Uterine smooth muscle cell (primary cell): ENCODE measurements at places on chromosomes 3 and 15. TPM values are rescaled to one million over a fixed set of nuclear protein-coding genes. Genes with fewer than 3 reads are reported as not detected.

Gene AAGAB
- total RNA-seq = 51.2 and 61.6 TPM in 2 replicates

Gene TMEM207
- not detected in 2 replicates for total RNA-seq

Gene ACAN
- 0.25 and 3.0 TPM in 2 replicates for total RNA-seq

Gene FAM107A
- total RNA-seq = under 0.01 TPM in 1 of 2 replicates, not detected in the other

Gene GAP43
- 0.50 and 1.5 TPM in 2 replicates for total RNA-seq

Gene MON1A
- total RNA-seq = 14.1 and 14.3 TPM in 2 replicates

Gene ZNF385D
- total RNA-seq = 0.66 and 0.75 TPM in 2 replicates

Gene C3orf22
- total RNA-seq = not detected in 2 replicates

Gene KIF15
- total RNA-seq = 7.4 and 27.2 TPM in 2 replicates

Gene TYRO3
- total RNA-seq = 11.0 and 14.4 TPM in 2 replicates

Gene MESP2
- total RNA-seq = 0.55 and 0.75 TPM in 2 replicates

Gene CASR
- not detected in 2 replicates for total RNA-seq

Gene LACTB
- 39.0 TPM in 2 replicates for total RNA-seq

Gene GXYLT2
- 6.1 and 16.1 TPM in 2 replicates for total RNA-seq

Gene VPS8
- total RNA-seq = 72.8 and 104 TPM in 2 replicates

Gene HYAL1
- total RNA-seq = 0.50 and 0.66 TPM in 2 replicates

Gene IMP3
- 64.2 and 101 TPM in 2 replicates for total RNA-seq

Gene MEIS2
- 72.7 and 80.9 TPM in 2 replicates for total RNA-seq

Gene TM4SF4
- not detected in 2 replicates for total RNA-seq

Gene LTF
- total RNA-seq = under 0.01 TPM in 1 of 2 replicates, not detected in the other

Gene SHF
- total RNA-seq = 1.1 and 2.5 TPM in 2 replicates

Gene ATP2B2
- not detected in 2 replicates for total RNA-seq

Gene CPEB1
- 34.7 and 35.2 TPM in 2 replicates for total RNA-seq

Gene TMEM158
- total RNA-seq = 277 and 375 TPM in 2 replicates

Gene DBR1
- total RNA-seq = 18.1 and 21.5 TPM in 2 replicates

Gene PDZRN3
- total RNA-seq = 22.8 and 27.7 TPM in 2 replicates

Gene PAQR5
- total RNA-seq = 0.37 and 1.5 TPM in 2 replicates

Gene ZNF770
- total RNA-seq = 35.7 and 53.1 TPM in 2 replicates

Gene LOXL1
- 64.3 and 68.5 TPM in 2 replicates for total RNA-seq

Gene NLGN1
- 11.2 and 20.1 TPM in 2 replicates for total RNA-seq

Gene GOLGA8T
- not detected in 2 replicates for total RNA-seq

Gene PLSCR2
- not detected in 2 replicates for total RNA-seq
